Stimulated activated CD8-positive, alpha-beta memory T cell treated with anti-CD3 and anti-CD28 coated beads, Interleukin-7, amount 100 ng/mL, for 1 hour (primary cell): ENCODE measurements at places on chromosomes 1 and 21.

DNA sequence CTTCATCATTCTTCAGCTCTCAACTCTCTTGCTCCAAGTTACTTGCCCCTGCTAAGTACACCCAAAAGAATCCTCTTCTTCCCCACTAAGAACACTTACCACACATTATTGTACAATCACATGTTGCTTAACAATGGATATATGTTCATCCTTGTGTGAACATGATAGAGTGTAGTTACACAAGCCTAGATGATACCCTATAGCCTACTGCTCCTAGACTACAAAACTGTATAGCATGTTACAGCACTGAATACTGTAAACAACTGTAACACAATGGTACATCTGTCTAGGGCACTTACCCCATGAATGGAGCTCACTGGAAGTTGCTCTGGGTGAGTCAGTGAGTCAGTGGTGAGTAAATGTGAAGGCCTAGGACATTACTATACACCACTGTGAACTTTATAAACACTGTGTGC, 77.4 kb downstream of the RERE start:
- no peak for DNase-seq

GRCh38 chr1:66342707-66343106, 191.2 kb upstream of the SGIP1 start:
- DNase-seq, result no peak

DNA sequence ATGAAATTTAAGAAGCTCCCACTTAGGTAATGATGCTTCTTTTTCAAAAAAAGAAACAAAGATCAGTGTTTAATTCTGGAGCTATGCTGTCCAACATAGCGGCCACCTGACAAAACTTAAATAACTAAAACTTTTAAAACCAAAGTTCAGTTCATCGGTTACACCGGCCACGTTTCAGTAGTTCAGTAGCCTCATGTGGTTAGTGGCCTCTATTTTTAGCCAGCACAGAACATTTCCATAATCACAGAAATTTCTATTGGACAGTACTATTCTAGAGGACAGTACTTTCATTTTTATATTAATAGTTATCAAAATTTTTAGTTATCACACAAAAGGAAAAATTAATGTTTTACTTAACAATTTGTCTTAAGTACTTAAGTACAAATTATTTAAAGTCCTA, 141.0 kb downstream of the USP25 start:
- DNase-seq, result no peak

GRCh38 chr1:229434005-229434640, at the start of gene ACTA1:
Gene ACTA1, minus strand, starts transcription at chr1:229434094. Its CDS starts 979 bp downstream, at chr1:229433115.
- DNase-seq, result no peak

DNA sequence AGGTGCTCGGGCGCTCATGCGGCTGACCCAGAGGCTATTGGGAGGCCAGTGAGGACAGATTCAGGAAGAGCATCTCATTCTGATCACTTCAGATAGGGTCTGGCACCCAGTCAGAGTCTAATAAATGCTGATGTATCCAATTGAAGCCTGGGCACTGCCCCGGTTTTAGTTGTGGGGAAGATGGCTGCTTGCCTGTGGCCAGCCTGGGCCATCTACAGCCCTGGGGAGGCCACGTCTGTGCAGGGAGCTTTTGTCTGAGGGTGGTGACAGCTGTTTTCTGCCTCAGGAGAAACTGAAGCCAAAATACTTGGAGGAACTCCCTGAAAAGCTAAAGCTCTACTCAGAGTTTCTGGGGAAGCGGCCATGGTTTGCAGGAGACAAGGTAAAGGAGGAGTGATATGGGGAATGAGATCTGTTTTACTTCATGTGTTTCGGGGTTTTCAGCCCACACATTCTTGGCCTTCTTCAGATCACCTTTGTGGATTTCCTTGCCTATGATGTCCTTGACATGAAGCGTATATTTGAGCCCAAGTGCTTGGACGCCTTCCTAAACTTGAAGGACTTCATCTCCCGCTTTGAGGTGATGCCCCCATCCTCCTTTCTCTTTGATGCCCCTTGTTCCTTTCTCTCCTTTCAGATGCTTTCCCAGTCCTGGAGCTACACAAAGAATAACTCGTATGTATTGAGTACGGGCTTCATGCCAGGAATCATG, 2.8 kb downstream of the GSTM5 start:
- DNase-seq, result no peak

DNA sequence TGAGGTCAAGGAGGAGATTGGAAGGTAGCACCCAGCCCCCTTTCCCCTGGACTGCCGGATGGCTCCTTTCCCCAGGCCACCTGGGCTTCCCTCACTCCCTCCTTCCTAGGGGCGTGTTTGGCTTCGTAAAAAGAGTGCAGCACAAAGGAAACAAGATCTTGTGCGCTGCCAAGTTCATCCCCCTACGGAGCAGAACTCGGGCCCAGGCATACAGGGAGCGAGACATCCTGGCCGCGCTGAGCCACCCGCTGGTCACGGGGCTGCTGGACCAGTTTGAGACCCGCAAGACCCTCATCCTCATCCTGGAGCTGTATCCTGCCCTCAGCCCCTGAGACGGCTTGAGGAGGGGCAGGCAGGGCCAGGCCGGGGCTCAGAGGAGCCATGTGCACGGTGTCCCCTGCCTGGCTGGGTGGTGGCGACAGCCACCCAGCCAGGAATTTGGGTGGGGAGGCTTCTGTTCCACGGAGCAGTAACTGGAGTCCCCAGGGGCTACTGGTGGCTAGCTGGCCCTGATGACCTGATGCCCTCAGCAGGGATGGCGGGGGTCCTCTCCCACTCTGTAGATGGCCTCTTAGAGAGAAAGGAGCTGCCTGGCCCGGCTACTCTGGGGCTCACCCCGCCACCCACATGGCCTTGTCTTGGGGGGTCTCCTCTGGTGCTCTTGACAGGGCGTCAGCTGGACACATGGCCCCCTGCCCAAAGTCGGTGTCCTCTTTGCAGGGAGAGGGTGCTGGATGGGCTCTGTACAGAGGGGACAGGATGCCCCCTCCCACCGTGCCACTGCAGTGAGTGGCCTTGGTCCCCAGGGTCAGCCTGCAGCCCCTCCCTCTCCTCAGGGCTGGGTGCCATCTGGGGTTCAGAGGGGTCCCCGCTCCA, 39.5 kb downstream of the TRIM11 start:
- DNase-seq, result no peak

DNA sequence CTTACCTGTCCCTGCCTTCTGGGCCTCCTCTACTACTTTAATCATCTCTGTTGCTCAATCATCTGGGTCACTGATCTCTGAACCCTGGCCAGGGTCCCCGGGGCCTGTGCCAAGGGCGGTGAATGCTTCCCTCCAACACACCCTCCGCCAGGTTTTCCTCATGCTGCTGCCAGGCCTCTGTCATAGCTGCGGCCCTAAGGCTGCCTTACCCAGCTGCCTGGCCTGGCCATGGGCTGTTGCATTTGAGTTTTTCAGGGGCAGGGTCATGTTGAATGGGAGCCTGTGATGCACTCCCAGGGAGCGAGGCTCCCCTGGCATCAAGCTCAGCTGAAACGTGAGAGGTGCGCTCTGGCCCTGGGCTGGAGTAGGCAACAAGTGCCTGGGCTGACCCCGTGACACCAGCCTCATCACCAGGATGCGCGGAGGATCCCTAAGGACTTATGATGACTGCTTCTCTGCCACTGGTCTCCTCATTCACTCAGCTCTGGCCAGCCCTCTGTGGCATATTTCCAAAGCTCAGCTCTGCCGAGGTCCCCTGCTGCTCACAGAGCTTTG, 7.6 kb downstream of the EDN2 start:
- no peak for DNase-seq

GRCh38 chr1:22978299-22978698, 5.6 kb upstream of the LACTBL1 start:
- DNase-seq, result no peak

GRCh38 chr1:227661495-227661894, 73.6 kb downstream of the JMJD4 start:
- DNase-seq, result no peak

GRCh38 chr1:243740255-243740999, 109.6 kb downstream of the AKT3 start:
- DNase-seq, result no peak

DNA sequence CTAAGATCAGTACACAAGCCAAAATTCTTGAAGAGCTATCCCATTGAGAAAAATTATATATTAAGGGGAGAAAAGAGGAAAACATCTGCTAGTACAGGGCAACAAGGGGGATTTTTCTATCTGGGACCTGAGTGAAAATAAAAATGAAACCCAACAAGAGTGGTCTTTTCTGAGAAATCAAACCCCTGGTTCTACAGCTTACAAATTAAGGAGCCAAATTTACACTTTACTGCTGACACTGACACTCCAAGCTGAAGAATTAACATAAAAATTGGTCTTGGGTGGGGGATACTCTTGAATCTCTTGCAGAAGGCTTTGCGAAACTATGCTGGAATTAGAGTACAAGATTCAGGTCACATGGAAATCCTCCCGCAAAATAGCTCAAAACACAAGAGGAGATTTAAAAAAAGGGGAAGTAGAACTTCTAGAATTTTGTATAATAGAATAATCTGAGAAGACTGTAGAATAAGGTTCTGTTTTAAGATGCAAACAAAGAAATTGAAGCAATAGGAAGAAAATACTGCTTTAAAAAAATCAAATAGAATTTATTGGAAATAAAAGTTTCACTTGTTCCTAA, 32.1 kb upstream of the HSPA13 start:
- DNase-seq, result no peak

GRCh38 chr21:37582590-37582989, 216.0 kb downstream of the DYRK1A start:
- no peak for DNase-seq
